ENCODE measurements at places on chromosomes 2 and 18.
A peak's percentile ranks its signal among the peaks of the same experiment; 100 is the strongest.

GRCh38 chr18:43578706-43579105 lies 301.4 kb upstream of the SYT4 start:
- no peak for DNase-seq

DNA sequence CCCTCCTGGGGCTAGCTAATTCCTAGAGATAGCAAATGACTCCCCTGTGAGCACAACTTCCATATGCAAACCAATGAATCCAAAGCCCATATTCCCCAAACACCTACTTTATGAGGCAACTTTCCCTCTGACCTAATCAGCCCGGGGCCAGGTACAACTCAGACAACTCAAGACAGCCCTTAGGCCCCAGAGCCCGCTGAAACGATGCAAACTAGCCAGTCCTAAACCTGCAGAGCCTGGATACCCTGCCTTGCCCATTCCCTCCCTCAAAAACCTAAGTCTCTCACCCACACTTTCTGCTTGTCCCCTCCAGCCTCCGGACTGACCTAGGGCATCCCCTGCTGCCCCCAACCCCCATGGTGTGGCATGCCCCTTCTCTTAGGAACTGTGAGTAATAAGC lies 142.8 kb downstream of the ACTR3 start:
- DNase-seq: no peak

DNA sequence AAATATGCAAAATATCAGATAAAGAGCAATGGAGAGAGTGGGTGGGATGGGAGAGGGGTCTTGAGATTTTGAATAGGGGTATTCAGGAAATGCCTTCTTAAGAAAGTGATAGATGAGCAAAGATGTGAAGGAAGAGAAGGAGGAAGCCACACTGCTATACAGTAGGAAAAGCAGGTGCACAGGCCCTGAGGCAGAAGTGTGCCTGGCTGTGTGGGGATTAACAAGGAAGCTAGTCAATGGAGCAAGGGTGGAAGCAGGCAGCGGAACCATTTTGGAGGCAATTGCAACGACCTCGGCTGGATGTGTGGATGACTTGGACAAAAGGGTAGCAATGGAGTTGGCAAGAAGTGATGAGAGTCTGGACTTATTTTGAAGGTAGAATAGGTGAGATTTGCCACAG lies 11.0 kb upstream of the CNGA3 start:
- DNase-seq: no peak

DNA sequence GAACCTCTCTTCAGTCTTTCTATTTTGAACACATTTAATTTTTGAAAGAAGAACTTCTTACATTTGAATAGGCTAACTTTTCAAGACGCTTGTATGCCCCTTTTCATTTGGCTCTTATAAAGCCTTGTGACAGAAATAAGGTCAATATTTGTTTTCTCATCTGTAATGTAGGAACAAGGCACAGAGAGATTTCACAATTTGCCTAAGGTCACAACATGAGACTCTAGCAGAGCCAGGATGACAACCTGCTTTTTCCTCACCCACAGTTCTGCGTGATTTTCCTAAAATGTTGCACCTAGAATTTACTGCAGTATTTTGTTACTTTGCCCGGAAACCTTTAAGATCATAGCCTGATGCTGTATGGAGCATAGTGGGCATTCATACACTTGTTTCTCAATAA lies 67.4 kb downstream of the TXNL1 start:
- no peak for DNase-seq

DNA sequence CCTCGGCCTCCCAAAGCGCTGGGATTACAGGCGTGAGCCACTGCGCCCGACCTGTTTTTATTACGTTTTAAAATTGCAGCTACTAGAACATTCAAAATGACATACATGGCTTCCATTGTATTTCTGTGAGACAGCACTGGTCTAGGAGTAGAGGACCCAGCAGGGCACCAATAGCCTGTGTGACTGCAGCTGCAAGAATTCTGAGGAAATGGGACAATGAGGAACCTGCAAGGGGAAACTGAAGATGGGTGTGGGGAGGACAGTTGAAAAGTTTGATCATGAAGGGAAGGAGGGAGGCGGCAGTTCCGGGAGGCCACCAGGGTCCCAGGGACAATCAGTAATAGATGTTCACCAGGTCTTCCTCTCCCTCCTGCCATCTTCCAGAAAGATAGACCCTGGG lies 13.9 kb upstream of the DNPEP start:
- DNase-seq: no peak

GRCh38 chr2:238584617-238585016 lies 157.9 kb downstream of the ASB1 start:
- DNase-seq: no peak

DNA sequence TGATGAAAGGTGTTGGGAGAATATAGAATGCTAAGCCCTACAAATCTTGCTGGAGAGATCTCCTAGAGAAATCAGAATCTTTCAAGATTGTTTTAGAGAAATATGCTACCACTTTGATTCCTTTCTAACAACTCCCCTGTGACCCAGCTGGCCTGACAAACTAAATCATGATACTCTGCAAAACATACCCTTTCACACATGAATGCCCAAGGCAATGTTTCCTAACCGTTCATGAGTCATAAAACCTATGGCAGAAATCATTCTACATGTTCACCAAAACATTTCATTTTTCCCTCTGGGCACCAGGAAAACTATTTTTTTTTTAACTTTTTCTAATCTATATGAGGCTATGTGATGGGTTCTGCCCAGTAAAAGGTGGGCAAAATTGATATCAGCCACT lies 77.8 kb upstream of the SETBP1 start:
- DNase-seq: no peak

- DNase-seq: no peak
Observed at GRCh38 chr18:45071956-45072355, 391.3 kb downstream of the SETBP1 start.

GRCh38 chr18:74942319-74942910 lies 266.5 kb downstream of the PTGR3 start:
- DNase-seq: peak; percentile 17

DNA sequence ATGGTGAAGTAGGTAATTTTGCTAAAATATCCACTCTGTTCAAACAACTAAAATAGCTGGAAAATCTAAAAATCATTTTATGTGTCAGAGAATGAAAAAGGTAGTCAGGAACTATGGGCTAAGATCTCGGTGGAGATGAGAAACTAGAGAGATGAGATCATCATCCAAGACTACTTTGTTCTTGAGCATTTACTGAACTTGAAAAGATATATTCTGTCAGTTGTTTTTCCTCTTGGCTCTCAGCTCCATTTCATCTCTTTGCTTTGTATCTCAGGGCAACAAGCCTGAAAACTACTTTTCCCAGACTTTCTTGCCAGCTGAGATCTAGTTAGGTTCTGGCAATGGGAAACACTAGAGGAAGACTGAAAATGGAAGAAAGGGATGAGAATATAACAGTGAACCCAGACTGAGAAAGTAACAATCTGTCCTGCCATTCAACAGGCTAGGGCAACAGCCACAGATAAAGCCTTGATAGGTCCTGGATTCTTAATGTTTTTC lies 346.2 kb upstream of the MEX3C start:
- DNase-seq: no peak
